ENCODE measurements at places on chromosomes 7 and 10. TPM values are rescaled to one million over a fixed set of nuclear protein-coding genes. Genes with fewer than 3 reads are reported as not detected.

HMX3 gene
- 0.35 TPM for total RNA-seq

PFKP gene
- 36.5 TPM for total RNA-seq

PPP2R2D gene
- 28.4 TPM for total RNA-seq

LIPJ gene
- total RNA-seq: not detected
